IPS-NIHi11 (cell line): ENCODE measurements at places on chromosomes 4 and X.

DNA sequence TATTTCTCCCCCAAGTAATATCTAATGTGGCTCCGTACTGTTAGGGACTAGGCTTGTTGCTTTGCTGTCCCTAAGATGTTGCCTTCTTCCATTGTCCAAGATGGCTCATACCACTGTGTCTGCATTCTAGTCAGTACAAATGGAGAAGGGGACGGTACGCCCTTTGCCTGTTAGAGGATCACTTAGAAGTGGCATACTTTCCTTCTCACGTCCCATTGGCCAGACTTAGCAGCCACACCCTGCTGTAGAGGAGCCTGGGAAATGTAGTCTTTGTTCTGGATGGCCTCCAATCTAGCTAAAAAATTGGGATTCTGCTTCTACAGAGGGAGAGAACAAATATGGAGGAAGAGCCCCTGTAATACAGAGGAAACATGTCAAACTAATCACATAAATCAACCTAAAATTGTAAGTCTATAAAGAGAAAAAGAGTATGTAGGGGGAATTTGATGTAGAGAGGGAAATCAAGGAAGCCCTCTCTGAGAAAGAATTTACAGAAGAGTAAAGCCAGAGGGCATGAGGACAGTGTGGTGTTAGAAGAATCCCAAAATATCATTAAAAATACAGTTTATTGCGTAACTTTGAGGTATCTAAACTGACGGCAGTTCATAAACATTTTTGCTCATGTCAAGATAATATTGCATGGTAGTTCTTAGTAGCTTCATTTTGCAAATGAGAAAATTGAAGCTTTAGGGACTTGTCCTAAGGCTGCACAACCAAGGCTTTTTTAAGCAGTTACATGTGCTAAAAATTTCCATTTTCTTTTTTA lies 15.1 kb downstream of the PRIMPOL start:
- DNase-seq = peak; percentile 77

- DNase-seq = no peak
Measured at GRCh38 chrX:39750848-39751247, 346.9 kb downstream of the BCOR start.

DNA sequence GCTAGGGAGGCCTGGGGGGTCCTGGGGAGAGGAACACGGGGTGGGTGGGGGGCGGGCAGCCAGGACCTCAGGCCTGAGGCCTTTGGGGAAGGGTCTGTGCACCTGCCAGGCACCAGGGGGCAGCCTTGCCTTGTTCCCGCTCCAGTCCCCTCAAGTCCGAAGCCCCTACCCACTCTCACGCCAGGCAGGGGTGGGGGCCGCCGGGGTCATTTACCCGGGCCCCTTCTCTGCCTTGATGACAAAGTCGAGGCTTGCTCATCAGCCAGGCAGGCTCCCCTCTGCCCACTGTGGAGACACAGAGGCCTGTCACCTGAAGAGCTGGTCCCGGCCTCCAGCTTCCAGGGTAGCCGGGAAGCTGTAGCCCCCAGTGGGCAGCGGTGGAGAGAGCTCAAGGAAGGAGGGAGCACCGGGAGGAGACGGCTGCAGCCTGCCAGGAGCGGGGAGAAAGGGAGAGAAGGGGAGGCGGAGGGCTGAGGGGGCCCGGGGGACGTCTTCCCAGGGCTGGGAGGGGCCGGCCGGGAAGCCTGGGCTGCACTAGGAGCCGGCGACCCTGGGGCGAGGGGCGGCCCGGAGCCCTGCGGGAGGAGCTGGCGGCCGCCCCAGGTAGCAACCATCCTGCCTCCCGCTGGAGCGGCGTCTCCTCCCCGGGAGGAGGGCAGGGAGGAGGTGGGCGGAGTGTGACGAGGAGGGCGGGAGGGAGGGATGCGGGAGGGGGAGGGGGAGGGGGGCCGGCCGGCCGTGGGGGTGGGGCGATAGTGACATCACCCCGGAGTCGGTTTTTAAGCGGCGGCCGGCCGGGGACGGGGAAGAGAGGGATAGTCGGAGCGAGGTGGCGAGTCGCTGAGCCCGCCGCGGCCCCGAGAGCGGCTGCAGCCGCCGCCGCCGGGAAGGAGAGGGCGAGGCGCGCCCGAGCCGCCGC lies at the start of gene SLC6A8:
TSS of gene SLC6A8 (plus strand) at position 806 of the 919 bp plus-strand sequence. CDS start 649 bp downstream, outside the sequence.
- peak; percentile 61 for DNase-seq

DNA sequence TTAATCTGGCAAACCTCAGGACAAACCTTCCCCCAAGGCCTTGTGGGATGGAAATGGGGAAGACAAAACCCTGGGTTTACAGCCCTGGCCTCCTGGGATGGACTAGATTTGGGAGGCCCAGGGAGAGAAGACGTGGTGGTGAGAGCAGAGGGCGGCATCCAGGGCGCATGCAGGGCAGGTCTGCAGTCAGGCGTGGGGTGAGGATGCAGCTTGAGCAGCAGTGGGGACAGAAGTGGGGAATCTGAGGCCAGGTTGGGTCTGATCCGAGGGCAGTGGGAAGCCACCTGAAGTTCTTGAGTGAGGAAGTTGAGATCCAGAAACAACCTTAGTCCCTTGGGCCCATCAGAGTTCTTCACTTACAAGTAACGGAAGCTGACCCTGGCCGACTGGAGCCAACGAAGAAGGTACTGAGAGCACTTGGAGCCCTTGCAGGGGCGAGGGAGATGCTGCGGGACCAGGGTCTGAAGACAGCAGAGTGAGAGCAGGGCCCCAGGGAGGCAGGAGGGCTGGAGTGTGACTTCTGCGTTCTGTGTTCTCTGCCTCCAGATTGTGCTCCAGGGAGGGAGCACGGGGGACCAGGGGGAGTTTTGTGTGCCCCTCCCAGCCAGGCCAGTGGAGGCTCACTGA lies 42.0 kb upstream of the GPR78 start:
- no peak for DNase-seq

DNA sequence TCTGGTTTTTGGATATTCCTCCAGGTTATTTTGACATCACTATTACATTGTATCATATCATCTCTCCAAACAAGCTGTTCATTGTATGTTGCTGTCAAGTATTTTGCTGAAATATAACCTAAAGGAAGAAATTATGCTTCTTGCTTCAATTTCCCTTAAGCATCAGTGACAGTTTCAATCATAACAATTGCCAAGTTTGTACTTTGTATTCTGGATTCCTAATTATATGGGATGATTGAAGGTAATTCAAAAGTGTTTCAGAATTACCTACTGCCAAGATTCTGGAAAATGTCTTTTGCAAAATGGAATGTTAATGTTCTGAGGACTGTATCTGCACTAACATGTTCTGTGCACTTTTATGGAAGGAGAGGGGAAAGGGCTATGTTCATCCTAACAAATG lies 228.7 kb downstream of the PRDM5 start:
- DNase-seq = no peak

GRCh38 chr4:16225167-16225862 lies 956 bp downstream of the TAPT1 start:
- no peak for DNase-seq

DNA sequence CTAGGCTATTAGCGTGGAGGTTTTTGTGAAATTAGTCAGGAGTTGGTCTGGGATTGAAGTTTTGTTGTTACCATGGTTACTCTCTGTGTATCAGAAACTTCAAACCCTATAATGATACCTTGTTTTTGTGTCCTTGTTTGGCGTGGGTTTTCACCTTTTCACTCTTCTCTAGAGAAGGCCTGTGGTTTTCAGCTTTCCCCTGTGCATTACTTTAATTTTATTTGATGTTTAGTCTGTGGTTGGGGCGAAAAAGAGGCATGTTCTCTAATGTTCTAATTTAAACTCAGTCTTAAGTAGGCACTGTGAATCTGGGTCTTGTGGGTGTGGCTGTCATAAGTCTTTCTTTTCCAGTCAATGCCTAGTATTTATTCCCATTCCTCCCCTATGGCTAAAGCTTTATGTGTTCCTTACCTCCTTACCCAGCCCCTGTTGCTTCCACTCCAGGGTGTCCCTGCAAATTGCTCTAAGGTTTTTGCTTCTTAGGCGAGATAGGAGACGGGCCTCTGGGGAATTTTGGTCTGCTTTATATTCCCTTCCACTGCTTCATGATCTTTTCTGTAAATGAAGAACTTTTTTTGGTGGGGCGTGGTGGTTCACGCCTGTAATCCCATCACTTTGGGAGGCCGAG lies 326.3 kb upstream of the ZCCHC13 start:
- DNase-seq = peak; percentile 3

- DNase-seq = no peak
Measured at GRCh38 chr4:119536572-119537528, 91.8 kb downstream of the PDE5A start.

DNA sequence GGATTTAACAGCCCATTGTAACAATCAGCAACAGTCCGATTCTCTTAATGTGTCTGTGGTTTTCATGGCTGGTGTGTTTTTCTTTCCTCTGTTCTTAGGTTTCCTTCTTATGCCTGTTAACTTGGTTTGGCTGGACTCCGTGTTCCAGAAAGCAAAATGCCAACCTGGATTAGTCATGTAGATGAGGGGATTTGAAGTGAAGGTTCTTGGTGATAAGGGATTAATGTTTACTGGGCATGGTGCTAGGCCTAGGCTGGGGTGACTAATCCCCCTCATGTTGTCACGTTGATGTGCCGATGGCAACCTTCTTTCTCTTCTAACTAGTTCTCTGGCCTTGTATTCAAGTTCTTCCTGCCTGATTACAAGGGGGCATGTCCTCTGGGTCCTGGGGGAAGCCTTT lies 85.9 kb downstream of the REPS2 start:
- DNase-seq = no peak

GRCh38 chr4:55348466-55348865 lies 2.4 kb downstream of the SRD5A3 start:
- no peak for DNase-seq

DNA sequence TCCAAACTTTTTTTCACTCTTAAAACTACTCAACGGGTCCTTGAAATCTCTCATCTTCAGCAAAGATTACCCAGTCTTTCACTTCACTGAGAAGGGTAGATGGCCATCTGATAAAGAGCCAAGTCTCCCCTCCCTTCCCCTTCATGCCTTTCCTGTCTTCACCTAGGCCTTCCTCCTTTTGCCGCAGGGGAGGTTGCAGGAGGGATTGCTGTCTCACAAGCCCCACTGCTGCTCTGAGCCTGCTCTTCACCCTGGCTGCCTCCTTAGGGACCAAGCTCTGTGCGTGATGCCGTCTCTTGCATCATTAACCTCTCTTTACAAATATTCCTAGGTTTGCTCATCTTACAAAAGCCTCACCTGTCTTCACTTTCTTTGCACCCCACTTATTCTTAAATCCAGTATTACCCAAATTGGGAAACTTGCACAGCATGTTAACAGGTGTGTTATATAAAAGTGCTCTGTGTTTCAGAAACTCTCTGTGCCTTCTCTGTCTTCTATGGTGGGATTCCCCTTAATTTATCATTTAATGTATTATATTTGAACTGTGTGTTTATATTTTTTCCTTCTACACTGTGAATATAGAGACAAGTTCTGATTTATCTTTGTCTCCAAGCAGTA lies 3.8 kb downstream of the ZFX start:
- DNase-seq = no peak

DNA sequence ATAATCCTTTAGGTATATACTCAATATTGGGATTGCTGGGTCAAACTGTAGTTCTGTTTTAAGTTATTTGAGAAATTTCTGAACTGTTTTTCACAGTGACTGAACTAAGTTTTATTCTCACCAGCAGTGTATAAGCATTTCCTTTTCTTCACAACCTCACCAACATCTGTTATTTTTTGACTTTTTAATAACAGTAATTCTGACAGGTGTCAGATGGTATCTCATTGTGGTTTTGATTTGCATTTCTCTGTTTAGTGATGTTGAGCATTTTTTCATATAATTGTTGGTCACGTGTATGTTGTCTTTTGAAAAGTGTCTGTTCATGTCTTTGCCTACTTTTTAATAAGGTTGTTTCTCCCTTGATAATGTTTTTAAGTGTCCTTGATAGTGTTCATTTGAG lies 112.6 kb downstream of the LINC00632 start:
- DNase-seq = no peak

- peak; percentile 54 for DNase-seq
Measured at GRCh38 chr4:172202480-172203076, 389.4 kb downstream of the GALNTL6 start.

- DNase-seq = no peak
Measured at GRCh38 chrX:13741695-13742094, 7.1 kb downstream of the OFD1 start.

DNA sequence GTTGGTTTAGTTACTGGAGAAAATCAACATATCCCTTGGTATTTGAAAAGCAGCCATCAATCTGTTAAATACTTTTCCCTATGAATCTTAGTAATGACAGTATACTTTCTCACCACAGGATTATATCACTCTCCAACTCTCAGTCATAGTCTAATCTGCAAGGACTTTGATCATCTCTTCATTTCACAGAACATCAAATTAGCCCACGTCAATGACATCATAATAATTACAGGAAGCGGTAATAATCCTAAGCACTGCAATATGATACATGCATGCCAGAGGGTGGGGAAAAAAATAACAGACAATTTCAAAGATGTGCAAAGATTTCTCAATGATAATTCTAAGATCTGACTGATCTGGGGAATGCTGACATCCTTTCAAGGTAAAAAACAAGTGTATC lies 404.1 kb downstream of the GPM6A start:
- no peak for DNase-seq

- peak; percentile 5 for DNase-seq
Measured at GRCh38 chrX:39012621-39013111, 211.4 kb downstream of the MID1IP1 start.

GRCh38 chr4:14644580-14645282 lies 357.6 kb upstream of the CPEB2 start:
- no peak for DNase-seq

DNA sequence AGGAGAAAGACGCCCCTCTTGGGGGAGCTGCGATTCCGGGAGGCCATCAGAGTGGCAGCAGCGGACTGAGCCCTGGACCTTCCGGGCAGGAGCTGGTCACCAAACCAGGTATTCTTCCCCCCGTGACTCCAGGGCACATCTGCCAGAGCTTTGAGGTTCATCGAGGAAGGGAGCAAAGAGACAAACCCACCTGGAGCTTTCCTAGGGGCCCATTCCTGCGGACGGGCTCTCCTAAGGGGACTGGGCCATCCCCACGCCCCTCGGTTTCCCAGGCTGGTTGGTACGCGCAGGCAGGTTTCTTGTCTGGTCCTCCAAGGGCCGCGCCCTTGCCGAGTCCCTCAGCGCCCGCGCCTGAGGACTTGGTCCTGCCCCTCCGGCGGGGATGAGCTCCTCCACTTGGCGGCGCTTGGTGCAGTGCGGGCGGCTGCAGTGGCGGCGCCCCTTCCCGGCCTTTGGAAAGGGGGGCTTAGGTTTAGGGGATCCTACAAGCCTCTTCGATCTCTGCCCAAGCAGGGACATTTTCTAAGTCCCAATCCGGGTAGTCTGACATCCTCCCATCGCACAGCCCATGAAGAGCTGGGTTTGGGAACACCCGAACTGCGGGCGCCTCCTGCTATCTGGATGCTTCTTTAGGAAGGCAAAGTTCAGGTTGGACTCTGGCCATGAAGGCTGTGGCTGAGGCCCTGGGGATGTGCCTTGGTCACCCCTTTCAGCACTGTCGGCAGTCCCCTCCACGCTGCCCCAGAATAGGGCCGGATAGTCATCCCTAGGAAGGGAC lies 538 bp downstream of the STBD1 start:
- DNase-seq = peak; percentile 86

- DNase-seq = no peak
Measured at GRCh38 chrX:15233416-15234015, 36.4 kb downstream of the ASB9 start.

- peak; percentile 75 for DNase-seq
Measured at GRCh38 chrX:69093960-69094871, 71.0 kb downstream of the PJA1 start.
